ENCODE measurements at places on chromosomes 1 and 21.

- DNase-seq, result no peak
These were observed 5.2 kb downstream of the ITPKB start for GRCh38 chr1:226733876-226734275.

DNA sequence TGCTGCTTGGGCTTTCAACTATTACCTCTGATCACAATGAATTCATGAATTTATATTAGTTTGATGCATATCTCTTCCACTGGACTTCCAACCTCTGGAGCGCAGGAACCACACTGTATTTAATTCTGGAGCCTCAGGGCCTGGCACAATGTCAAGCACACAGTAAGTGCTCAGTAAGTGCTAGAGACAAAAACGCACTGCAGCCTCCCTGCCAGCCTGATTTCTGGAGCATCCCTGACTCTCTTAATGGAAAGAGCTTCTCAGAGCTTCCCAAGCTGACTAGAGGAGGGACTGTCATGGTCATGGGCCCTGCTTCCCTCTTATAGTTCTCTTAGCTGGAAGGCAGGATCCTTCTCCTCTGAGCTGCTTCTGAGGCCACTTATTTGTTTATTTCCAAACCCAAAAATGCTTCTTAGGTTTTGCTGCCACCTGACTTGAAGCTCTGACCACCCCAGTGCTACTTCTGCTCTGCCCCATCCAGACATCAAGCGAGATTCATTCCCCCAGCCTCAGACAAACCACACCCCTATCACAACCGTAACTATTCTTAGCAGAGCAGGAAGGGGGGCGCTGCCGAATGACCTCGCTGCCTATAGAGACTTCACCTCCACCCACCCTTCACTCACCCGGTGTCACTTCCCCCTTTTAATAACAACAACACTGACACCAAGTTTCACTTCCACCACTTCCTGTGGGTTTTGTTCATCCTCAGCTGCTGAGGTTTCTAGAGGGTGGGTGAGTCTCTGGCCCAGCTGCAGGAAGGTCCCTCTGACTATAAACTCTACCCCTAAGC, 33.6 kb downstream of the NUAK2 start:
- peak; percentile 41 for DNase-seq

- no peak for DNase-seq
These were observed 37.2 kb upstream of the SLC9A1 start for GRCh38 chr1:27192039-27192529.

DNA sequence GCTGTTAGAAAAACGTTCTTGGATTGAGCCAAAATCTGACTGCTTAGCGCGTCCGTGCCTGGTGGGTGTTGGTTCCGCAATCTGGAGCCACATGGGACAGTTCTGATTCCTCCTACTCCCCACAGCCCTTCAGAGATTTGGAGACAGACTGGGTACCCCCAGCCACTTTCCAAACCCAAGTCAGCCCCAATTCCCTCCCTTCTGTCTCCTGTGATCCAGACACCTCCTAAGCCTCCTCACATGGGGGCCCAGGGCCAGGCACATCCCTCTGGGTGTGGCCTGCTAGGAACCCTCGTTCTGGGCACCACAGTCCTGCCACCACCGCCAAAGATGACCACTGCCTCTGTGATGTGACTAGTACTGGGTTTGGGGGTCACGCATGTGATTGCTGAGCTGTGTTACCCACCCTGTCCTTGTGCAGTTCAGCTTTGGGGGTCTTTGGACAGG, 4.8 kb downstream of the PLA2G5 start:
- no peak for DNase-seq

DNA sequence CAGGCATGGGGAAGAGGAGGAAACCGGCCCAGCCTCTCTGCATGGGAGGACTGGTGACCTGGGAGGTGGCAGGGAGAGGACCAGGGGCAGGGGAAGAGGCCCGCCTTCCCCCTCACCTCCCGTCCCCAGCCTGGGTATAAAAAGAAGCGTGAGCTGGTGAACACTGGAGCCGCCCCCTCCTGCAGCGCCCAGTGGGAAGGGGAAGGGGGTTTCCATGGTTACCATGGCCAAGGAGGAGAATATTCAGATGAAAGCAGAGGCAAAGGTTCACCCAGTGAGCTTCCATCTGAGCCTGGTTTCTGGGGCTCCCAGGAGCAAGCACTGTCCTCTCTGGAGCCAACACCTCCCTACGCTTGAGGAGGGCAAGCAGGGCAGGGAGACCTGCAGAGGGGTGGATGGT, 54.9 kb downstream of the ACOT7 start:
- no peak for DNase-seq

GRCh38 chr1:51284487-51284954, 45.8 kb downstream of the TTC39A start:
- DNase-seq, result peak; percentile 57

- no peak for DNase-seq
These were observed 33.6 kb upstream of the RAP1GAP start for GRCh38 chr1:21702780-21703179.

DNA sequence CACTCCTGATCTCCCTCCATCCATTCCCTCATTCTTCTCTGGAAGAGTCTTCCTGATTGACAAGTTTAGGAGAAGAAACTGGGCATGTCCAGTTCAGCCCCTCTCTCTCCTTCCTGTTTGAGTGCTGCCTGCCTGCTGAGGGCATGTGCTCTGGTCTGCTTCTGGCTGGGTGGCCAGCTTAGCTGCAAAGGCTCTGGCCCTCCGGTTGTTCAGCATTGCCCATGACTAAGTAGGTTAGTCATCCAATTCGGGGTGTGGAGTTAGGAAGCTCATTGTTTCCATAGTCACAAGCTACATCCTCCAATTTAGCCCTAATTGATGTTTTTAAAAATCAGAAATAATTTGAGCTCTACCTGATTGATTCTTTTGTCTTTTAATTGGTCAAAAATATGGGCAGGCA, 25.6 kb upstream of the PLA2G2E start:
- DNase-seq, result peak; percentile 60

All from fibroblast of lung (primary cell).